ENCODE measurements at places on chromosomes 1 and 21.

DNA sequence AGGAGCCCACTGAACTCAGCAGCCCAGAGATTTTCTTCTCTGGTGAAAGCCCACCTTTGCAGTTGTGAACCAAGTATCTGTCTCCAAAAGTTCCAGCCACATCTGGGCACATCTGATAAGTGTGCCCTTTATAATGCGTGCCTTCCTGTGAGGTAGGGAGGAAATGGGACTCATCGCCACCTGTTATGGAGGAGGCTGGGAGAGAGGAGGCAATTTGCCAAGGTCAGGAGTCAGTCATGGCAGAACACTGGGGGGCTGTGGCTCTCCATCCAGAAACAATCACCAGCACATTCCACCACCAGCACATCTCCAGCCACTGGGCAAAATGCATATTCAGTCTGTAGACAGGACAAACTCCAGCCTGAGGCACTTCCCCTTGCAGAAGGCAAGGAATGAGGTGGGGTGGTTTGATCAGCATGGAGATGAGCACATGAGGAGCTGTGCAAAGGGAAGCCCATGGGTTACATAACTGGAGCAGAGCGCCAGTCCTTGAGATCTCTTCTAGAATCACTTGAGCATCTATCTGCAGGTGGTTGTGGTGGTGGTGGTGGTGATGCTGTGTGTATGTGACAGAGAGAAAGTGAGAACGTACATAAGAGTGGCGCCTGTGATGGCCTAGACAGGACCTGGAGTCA lies 15.0 kb upstream of the LEMD1 start:
- DNase-seq = no peak

GRCh38 chr1:169925505-169926482 lies 32.1 kb upstream of the SCYL3 start:
- DNase-seq = no peak

DNA sequence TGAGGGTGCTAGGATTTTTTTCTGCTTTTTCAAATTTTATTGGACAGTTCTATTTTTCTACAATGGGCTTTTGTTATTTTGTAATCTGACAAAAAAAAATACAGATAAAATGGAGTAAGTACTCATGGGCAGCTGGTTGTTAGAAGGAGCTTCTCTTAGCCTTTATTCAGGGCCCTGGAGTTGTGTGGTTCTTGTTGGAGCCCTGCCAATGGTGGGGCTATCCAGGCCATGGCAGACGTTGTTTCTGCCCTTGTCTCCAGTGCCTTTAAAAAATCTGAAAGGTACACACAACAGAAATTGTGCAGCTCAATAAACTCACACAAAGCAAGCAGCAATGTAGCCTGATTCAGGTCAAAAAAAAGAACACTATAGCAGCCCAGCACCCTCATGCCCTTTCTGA lies 153.5 kb upstream of the GALNT2 start:
- no peak for DNase-seq

DNA sequence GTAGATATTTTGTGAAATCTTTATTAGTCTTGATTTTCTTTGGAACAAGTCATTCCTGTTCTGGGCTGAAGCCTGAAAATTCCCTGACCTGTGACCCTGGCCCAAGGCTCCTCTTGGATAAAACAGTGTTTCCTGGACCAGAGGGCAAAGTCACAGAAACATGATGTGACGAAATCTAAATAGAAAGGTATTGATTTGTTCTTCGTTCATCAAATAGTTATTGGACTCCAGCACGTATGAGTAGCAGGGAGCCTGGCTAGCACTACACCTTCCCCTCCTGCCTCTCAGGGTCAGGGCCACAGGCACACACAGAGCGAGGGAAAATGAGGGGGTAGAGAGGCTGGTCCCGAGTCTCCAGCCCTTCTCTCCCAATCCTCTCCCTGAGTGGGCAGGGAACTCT lies 1.7 kb upstream of the CLDN14 start:
- DNase-seq = no peak
